ENCODE measurements at places on chromosomes 12 and 14.

DNA sequence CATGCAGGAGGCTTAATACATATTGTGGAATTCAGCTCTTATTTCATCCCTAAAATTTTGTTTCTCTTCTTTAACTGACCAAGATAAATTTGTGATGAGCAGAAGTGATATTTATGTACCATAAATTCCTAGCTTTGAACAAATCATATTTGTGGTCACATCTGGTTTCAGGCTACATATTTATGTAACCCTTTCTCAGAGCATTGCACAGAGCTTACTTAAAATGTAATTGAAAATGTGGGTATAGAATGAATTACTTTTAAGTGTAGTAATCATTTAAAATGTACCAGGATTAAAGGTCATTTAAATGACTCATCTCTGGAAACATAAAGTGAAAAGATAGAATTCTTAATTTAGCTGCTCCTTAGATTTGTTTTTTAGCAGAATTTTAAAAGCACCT lies 129.9 kb upstream of the FRMD6 start:
- DNase-seq, result no peak

DNA sequence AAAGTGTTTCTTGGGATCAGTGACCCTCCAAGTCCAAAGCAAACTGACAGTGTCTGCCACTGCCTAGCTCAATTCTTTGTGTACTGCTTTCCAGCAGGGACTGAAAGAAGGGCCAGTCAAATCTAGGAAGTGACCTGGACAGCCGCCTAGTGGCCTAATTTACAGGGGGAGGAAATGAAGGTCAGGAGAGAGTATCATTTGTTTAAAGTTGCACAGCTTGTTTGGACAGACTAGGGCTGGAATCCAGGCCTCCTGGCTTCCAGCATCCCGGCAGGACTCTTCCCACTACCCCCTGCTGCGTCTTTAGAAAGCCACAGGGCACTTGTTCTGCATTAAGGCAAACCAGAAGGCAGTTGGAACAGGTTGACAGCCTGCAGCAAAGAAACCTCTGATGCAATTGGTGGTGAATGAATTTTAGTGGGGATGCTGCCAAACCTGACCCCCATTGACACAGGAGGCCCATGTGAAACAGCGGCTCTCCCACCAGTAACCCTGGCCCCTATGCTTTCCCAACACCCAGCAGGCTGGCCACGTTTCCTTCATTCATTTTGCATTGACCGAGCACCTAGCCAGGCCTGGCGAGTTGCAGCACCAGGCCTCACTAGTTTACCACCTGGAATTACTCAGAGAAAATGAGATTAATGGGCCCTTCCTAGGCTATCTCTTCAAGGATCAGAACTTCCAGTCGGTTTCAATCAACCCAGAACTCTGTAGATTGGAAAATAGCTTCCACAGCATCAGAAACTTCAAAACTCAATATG lies 28.2 kb downstream of the GALNT16 start:
- DNase-seq, result no peak

DNA sequence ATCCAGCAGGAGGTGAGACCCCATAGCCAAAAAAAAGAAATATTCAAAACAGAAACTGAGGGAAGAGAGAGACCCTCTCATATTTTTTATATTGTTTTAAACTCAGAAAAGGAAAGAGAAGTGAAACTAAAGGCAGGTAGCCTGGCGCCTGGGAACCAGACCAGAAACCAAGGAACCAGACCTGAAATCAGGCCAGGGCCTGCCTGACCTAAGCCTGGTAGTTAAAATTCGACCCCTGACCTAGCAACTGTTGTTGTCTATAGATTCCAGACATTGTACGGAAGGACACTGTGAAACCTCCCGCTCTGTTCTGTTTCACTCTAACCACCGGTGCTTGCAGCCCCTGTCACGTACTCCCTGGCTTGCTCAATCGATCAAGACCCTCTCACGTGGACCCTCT lies 38.5 kb upstream of the CD163 start:
- DNase-seq, result no peak

DNA sequence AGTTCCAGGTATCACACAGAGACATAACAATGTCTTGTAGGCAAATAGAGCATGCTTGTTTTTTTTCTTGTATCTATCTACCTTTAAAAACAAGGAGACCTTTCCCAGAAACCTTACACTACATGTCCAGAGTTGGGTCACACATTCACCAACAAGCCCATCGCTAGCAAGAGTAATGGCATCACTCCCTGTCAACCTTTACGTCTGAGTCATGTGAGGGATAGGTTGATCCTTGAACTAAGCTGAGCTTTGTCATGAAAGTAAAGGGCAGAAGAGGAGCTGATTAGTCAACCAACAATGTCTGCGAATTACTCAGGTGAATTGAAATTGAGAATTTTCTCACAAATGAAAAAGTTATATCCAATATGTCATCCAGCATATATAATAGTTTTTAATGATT lies 219.4 kb downstream of the CNTN1 start:
- no peak for DNase-seq

DNA sequence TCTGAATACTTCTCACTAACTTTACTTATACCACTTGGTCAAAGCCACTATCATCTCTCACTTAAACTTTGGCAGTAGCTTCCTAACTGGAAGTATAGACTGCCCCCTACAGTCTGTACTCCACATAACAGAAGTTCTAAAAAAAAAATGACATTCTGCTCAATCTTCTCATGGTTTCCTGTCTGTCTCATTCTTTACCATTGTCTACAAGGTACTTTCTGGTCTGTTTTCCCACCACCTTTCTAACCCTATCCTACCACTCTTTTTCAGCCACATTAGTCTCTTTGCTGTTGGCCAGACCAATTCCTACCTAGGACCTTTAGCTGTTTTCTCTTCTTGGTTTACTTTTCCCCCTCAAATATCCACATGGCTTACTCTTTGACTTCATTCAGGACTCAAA lies 14.7 kb downstream of the CPSF6 start:
- DNase-seq, result no peak

DNA sequence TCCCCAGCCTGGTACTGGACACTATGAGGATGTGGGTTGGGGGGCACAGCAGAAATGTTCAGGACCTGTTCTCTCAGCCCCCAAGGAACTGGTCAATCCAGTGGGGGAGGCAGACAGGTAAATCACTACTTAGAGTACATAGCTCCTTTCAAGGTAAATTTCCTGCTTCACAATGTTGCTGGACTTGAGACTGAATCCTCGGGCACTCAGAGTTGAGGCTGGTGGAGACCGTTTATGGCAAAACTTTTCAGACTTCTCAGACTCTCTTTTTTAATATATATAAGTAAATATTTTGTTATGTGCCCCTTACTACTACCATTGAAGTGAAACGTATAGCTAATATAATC lies 483 bp upstream of the SERPINA10 start:
- no peak for DNase-seq

DNA sequence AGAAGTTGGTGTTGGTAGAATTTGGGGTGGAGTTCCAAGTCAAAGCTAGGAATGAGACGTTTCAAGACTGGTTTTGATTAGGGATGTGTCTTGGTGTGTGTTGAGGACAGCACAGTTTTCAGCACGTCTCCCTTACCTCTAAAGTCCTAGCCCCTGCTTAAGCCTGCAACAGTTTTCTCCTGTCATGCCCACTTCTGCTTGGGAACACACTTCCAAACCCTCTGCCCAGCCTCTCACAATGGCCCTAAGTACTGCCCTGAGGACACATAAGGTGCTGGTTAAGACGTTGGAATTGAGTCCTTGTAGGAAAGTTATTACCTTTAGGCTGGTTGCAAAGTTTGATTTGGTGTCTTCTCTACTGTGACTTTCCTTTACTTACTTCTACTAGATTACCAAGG lies 710 bp upstream of the BMAL2 start:
- DNase-seq, result no peak

DNA sequence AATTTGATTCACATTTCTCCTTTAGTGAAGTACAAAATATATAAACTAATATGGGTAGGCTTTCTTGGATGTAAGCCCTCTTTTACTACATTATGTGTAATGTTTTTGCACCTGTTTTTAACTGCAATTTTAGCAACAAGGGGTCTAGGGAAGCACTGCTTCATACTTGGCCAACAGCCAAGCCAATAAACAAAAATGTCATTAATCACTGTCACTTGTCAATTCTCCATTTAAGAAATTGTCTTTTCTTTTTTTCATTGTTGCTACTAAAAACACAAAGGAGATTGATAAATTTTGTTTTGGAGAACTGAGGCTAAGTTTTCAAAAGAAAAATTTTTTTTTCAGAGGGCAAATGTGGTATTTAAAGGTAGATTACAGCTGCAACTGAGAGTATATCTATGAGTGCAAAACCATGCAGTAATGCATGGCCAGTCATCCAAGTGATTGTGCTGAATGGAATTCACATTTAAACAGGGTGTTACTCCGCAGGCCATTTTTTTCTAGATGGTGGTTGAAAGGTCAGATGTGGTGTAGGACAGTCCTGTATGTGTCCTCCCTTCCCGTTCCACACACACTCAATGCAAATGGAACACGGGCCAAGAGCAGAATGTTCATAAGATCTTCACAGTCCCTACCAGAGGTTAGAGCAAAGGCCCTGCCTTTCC lies 503.0 kb upstream of the LMO3 start:
- DNase-seq, result no peak

- no peak for DNase-seq
Measured at GRCh38 chr14:89406941-89407340, 10.1 kb downstream of the FOXN3 start.

- DNase-seq, result no peak
Measured at GRCh38 chr14:44897845-44898151, 63.9 kb downstream of the KLHL28 start.
